ENCODE measurements at places on chromosomes 1 and 21. TPM values are rescaled to one million over a fixed set of nuclear protein-coding genes. Genes with fewer than 3 reads are reported as not detected.

DNA sequence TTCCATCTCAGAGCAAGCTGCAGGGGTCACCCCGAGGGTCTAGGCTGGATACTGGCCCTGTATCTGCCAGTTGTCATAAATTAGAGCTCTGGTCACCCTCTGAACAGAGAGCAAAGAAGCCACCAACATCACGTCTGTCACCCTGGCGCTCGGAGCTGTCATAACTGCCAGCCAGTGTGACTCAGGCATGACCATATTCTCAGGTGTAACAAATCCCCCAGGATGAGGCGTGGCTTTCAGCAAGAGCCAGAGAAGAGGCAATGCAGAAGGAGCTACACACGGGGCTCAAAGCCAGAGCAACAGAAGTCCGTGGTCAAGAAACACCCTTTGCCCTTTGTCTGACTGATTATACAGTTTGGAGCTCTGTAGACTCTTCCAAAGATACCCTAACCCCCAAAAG lies 40.0 kb downstream of the PRAMEF20 start:
- H3K27ac ChIP-seq, result no peak overlapping the region
- H3K4me3 ChIP-seq, result no peak overlapping the region
- H3K27me3 ChIP-seq, result no peaks in the 10 kb centered on the region
- H3K36me3 ChIP-seq, result no peaks in the 10 kb centered on the region

- no peaks in the 10 kb centered on the region for H3K27me3 ChIP-seq
- no peaks in the 10 kb centered on the region for H3K4me1 ChIP-seq
These were observed 19.6 kb downstream of the SCMH1 start for GRCh38 chr1:41222496-41222895.

DNA sequence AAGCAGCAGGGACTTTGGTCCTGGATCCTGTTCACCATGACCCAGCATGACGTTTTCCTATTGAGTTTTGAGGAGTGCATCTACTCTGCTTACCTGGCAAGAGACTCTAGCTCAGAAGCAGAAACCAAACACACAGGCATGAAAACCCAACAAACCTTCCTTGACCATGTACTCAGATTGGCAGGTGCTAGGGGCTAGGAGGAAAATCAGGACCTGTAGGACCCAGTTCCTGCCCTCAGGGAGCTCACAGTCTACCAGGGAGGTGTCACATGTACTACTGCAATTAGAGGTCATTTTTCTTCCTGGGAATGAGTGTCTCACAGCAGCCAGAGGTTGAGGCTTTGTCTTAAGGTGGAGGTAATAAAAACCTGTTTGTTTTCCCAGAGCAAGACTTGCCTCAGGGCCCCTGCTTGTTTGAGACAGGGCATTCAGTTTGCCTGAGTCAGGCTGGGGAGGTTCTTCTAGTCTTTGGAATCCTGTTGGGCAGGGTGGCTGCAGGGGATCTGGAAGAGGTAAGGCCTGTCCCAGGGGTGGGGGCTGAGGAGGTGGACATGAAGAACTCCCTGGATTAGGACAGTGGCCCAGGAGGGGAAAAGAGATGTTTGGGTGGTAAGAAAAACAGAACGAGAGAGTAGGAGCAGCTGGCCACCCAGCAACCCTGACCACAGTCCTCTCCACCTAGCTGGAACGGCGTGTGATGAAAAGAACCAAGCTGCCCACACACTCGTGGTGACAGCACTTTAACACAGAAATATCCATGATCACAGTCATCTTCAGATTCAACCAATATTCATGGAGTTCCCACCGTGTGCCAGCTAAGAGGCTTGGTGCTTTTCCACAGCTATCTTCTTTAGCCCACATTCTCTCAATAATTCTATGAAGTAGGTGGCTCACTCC lies 30.8 kb downstream of the IER5 start:
- DNase-seq, result no peak
- H3K36me3 ChIP-seq, result no peaks in the 10 kb centered on the region
- H3K27me3 ChIP-seq, result no peaks in the 10 kb centered on the region
- no peak overlapping the region for H3K27ac ChIP-seq

GRCh38 chr1:181783208-181783607 lies 278.3 kb downstream of the ZNF648 start:
- no peak for DNase-seq
- H3K4me1 ChIP-seq, result no peaks in the 10 kb centered on the region
- H3K27me3 ChIP-seq, result no peaks in the 10 kb centered on the region
- no peak overlapping the region for H3K4me3 ChIP-seq
- H3K27ac ChIP-seq, result no peak overlapping the region

DNA sequence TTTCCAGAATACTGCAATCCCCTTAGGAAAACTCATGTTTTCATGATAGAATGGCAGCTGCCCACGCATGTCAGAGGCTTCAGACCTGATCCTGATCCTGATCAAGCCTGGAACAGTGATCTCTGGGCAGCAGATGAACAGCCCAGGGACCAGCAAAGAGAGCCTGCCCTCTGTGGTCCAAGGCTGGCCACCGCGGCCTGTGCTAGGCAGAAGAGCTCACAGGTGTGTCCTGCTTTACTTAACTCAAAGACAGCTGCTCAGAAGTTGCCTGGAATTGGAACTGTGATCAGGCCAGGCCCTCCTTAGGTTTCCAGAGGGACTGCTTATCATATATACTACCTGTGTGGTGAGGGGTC lies 21.2 kb upstream of the BCAR3 start:
- no peaks in the 10 kb centered on the region for H3K36me3 ChIP-seq
- no peaks in the 10 kb centered on the region for H3K27me3 ChIP-seq
- H3K4me3 ChIP-seq, result no peak overlapping the region
- DNase-seq, result no peak

DNA sequence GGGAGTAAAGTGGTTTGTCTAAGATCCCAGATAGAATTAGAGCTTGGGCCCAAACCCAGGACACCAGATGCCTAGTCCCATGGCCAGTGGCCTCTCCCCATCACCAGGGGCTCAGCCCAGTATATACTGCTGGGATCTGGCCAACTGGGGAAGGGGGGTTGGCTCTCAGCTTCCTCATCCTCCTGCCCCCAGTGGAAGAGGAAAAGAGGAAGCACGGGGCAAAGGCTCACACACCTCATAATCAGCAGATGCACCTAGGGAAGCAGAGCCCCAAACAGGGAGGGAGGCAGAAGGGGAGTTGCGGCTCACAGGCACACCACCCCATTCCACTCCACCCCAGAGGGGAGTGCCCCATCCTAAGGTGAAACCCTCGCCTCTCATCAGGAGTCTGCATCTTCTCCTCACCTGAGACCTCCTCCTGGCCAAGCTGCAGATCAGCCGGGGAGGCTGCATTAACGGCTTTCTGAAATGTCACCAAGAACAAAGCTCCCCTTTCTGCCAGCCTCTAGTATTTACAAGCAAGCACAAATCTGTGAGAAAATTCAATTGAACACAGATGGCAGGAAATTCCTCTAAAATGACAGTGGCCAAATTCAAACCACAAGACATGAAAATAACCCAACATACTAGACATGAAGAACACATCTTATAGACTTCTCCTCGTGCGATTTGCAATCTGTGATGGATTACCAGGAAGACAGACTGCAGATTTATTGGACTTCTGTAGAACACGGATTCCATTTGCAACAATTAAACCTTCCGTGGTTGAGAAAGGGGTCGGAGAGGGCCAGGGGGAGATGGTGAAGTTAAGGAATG lies 82.8 kb downstream of the GLIS1 start:
- H3K4me3 ChIP-seq, result no peak overlapping the region
- H3K4me1 ChIP-seq, result no peaks in the 10 kb centered on the region
- H3K27me3 ChIP-seq, result no peaks in the 10 kb centered on the region
- no peaks in the 10 kb centered on the region for H3K36me3 ChIP-seq
- no peak overlapping the region for H3K27ac ChIP-seq
- peak; percentile 22 for DNase-seq

GRCh38 chr1:219773775-219774174 lies 154.6 kb downstream of the SLC30A10 start:
- no peak overlapping the region for H3K27ac ChIP-seq
- H3K27me3 ChIP-seq, result no peaks in the 10 kb centered on the region
- H3K4me3 ChIP-seq, result no peak overlapping the region

DNA sequence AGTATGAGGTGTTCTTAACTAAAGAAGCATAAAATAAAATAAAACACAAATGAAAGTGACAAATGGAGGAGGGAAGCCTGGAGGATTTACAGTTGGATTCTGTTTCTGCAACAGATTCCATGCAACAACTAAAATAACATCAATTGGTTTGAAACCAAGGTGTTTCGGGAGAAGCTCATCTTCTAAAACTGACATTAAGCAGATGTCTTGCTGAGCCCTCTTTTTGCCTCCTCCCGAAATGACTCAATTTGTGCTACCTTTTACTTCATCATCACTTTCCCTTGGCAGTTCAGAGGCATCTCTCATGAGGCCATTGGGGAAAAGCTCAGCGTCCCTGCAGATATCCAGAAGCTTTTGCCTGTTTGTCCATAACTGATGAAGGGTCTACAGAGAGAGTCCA lies 121.6 kb upstream of the ADAR start:
- peaks cover 45% of the 10 kb centered on the region for H3K4me1 ChIP-seq
- no peaks in the 10 kb centered on the region for H3K27me3 ChIP-seq
- H3K27ac ChIP-seq, result peak overlapping the region; percentile 70
- H3K4me3 ChIP-seq, result no peak overlapping the region
- DNase-seq, result no peak
- H3K36me3 ChIP-seq, result no peaks in the 10 kb centered on the region

GRCh38 chr1:39288735-39289465 lies 84.4 kb downstream of the MACF1 start:
- H3K27ac ChIP-seq, result no peak overlapping the region
- H3K4me3 ChIP-seq, result no peak overlapping the region
- H3K36me3 ChIP-seq, result peaks cover 96% of the 10 kb centered on the region
- DNase-seq, result no peak

DNA sequence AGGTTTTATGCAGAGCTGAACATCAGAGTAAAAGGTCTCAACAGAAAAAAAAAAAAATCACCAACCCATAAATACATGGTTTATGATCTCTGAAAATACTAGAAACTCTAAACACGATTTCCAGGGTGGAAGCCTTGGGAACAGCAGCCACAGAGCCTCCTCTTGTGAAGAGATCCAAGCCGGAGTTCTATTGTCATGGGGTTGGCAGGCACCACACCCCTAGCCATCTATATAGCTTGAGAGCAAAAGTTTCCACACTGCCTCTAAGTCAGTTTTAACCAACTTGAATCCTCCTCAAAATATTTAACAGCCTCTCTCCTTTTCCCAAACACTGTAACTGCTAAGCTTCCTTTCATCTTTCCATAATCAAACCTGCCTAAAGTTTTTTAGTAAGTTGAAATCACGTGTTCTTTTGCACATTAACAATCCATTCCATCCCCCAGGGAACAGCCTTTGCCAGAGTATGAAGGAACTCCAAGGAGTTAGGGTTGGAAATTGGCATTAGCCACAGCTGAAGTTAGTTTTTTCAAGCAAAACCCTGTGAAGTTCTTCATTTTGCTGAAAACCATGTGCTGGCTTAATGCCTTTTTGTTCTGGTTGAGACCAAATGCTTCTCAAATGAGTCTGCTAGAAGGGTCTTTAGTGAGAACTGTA lies 13.8 kb upstream of the SEC16B start:
- no peaks in the 10 kb centered on the region for H3K27me3 ChIP-seq
- no peak for DNase-seq
- H3K4me3 ChIP-seq, result no peak overlapping the region
- H3K4me1 ChIP-seq, result no peaks in the 10 kb centered on the region
- peak overlapping the region; percentile 3 for H3K27ac ChIP-seq

DNA sequence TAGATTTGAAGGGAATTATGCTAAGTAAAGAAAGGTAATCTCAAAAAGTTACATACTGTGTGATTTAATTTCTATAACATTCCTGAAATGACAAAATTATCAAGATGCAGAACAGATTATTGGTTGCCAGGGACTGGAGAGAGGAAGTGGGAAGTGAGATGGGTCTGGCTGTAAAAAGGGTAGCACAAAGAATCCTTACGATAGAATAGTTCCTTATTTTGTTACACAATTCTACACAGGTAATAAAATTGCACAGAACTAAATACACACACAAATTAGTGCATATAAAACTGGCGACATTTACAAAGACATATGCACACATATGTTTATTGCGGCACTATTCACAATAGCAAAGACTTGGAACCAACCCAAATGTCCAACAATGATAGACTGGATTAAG lies 33.5 kb downstream of the ZNF684 start:
- no peak overlapping the region for H3K27ac ChIP-seq
- no peaks in the 10 kb centered on the region for H3K36me3 ChIP-seq

- no peak for DNase-seq
- H3K27ac ChIP-seq, result no peak overlapping the region
- H3K36me3 ChIP-seq, result peaks cover 10% of the 10 kb centered on the region
- peaks cover 25% of the 10 kb centered on the region for H3K4me1 ChIP-seq
- H3K4me3 ChIP-seq, result no peak overlapping the region
These were observed 29.5 kb downstream of the RNF11 start for GRCh38 chr1:51265618-51266017.

DNA sequence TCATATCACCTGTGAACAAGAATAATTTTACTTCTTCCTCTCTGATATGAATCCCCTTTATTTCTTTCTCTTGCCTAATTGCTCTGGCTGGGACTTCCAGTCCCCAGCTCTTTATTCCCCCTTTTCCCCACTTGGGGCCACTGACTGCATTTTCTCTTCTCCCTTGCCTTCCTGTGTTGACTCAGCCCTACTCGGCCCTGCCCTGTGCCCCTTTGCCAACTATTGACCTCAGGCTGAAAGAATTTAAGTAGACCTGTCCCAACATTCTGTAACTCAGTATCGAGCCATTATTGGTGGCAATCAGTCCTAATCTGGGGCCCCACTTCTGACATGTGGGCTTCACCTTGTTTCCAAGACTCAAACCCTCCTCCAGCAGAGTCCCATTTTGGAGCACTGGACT lies 60.6 kb upstream of the STUM start:
- H3K4me1 ChIP-seq, result no peaks in the 10 kb centered on the region
- no peaks in the 10 kb centered on the region for H3K36me3 ChIP-seq
- H3K4me3 ChIP-seq, result no peak overlapping the region
- peak; percentile 22 for DNase-seq

DNA sequence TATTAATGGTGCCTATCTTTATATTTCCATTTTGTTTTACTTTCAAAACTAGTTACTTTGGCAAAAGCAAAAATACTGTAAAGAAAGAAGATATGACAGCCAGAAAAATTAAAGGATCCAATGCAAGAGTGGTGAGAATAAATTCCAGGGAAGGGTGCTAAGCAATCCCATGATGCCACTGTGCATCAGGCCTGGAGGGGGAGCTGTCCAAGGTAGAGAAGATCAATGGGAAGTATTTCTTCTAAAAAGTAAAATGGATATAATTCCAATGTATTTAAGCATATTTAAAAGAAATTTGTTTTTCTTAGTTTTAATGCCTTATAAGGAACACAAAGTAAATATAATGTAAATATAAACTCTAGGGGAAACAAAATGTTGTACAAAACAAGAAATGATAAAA lies 1382.2 kb upstream of the B3GALT2 start:
- H3K27ac ChIP-seq, result no peak overlapping the region
- no peaks in the 10 kb centered on the region for H3K27me3 ChIP-seq
- H3K4me1 ChIP-seq, result no peaks in the 10 kb centered on the region

DNA sequence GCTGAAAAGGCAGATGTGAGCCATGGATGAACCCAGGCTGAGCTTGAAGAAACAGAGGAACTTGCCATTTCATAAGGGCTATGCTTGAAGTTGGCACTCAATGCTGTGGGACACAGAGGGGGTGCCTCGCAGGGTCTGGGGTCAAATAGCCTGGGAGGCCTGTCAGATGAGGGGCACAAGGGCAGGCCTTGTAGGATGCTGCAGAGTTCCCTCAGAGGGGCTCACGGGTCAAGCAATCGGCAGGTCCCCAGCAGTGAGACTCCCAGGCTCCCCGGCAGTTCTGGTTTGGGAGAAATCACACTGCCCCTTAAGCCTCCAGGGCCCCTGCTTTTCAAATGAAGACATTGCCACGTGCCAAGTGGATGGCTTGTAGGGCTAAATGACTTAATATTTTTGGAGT lies 116.7 kb upstream of the GRIK3 start:
- no peaks in the 10 kb centered on the region for H3K36me3 ChIP-seq
- H3K27ac ChIP-seq, result no peak overlapping the region
- H3K27me3 ChIP-seq, result no peaks in the 10 kb centered on the region

Gene MRPL39
- total RNA-seq, result not detected

Gene RNF2
- total RNA-seq, result 0.29 TPM

Gene LORICRIN
- not detected for total RNA-seq

Gene CTTNBP2NL
- total RNA-seq, result 19.7 TPM

Data from stomach (tissue), 19 donors.